NCI-H524 (cell line): ENCODE measurements at places on chromosomes 3 and 15.

- no peak for DNase-seq
These were observed 32.1 kb downstream of the GRK7 start for GRCh38 chr3:141795276-141795675.

- DNase-seq = no peak
These were observed 57.5 kb downstream of the IGSF11 start for GRCh38 chr3:118977118-118977517.

GRCh38 chr3:23036728-23037127 lies 166.4 kb upstream of the UBE2E2 start:
- DNase-seq = no peak

GRCh38 chr3:176919836-176920765 lies 277.2 kb downstream of the TBL1XR1 start:
- no peak for DNase-seq

DNA sequence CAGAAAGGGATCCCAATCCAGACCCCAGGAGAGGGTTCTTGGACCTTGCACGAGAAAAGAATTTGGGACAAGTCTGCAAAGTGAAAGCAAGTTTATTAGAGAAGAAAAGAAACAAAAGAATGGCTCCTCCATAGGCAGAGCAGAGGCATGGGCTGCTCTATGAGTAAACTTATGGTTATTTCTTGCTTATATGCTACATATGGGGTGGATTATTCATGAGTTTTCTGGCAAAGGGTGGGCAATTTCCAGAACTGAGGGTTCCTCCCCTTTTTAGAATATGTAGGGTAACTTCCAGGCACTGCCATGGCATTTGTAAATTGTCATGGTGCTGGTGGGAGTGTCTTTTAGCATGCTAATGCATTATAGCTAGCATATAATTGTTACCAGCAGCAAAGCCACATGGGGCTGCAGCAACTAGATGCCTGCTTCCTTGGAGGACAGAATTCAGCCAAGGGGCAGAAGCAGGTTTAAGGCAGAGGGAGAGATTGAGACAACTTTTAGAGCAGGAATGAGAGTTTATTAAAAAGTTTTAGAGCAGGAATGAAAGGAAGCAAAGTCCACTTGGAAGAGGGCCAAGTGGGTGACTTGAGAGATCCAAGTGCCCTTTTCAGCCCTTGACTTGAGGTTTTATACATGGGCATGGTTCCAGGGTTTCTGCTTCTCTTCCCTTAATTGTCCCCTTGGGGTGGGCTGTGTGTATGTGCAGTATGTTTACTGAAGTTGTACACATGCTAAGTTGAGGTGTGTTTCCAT lies 41.3 kb downstream of the METTL6 start:
- no peak for DNase-seq

DNA sequence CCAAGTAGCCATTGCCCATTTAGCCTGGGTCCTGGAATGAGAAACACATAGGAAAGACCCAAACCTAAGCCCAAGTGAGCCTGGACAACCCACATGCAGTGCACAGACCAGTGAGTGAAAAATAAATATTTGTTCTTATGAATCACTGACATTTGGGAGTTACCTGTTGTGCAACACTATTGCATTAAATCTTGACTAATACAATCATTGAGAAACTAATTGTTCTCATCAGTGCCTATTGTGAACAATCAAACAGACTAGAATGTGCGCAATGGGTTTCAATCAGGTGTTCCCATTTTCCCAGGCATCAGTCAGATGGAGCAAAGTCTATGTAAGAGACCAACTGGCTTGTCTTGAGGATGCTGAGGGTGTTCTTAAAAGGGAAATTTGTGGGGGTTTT lies 54.7 kb upstream of the CNOT10 start:
- no peak for DNase-seq

- peak; percentile 21 for DNase-seq
These were observed 1.0 kb upstream of the PRTG start for GRCh38 chr15:55743729-55744655.

GRCh38 chr3:16373341-16373946 lies 108.4 kb downstream of the OXNAD1 start:
- no peak for DNase-seq

GRCh38 chr3:25142609-25143355 lies 285.3 kb upstream of the RARB start:
- no peak for DNase-seq

DNA sequence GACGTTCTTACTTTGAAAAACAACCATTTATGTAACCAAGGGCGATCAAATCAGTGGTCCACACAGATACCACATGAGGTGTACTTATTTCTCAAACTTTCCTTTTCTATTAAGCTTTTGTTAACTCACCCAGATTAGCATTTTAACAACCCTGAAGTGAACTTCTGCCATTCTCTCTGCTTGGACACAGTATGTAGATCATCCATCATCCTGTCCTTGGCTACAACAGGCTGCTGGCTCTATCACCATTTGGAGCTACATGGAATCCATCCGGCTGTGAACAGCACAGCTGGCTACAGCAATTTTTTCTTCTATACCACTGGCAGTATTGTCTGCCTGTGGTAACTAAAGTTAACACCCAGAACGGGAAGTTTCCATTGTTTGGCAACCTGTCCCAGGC lies 4.4 kb downstream of the SEMA6D start:
- DNase-seq = no peak

DNA sequence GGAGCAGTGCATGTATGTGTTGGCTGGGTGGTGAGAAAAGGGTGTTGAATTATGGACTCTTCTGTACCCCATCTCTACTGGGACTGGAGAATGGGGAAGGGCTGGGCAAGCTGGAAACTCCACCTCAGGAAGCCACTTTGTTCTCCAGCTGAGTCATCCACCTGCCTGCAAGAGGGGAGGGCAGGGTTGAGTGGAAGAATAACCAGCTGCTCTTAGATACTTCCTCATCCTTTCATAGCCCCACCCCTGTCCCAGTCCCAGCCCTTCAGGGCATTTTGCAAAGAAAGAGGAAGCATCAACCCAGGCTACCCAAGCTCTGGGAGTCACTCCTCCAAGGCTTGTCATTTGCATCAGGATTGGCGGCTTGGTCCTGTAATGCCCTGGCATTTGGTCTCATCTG lies 33.1 kb downstream of the RAB11A start:
- DNase-seq = no peak

GRCh38 chr3:94004301-94004910 lies 24.0 kb downstream of the STX19 start:
- DNase-seq = peak; percentile 57

- no peak for DNase-seq
These were observed 76.0 kb downstream of the SUCLG2 start for GRCh38 chr3:67578416-67578815.

DNA sequence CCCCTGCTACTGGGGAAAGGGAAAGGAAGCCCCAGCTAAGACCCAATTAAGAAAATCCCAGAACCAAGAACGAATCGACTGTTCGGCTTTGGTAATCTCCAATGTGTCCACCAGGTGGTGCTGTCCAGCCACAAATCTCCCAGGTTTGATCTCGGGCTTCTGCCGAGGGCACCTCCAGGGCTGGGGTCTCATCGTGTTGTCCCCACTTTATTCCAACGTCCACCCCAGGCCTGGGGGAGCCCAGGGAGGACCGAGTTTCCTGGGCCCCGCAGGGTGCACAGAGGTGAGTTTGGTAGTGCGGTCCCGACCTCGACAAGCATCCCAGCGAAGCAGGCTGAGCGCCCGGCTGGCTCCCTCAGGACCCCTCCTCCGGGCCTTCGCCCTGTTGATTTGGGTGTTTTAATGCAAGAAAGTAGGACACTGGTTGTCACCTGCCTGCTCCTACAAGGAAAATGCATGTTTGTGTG lies 185.1 kb downstream of the GOLGA6L6 start:
- DNase-seq = no peak

DNA sequence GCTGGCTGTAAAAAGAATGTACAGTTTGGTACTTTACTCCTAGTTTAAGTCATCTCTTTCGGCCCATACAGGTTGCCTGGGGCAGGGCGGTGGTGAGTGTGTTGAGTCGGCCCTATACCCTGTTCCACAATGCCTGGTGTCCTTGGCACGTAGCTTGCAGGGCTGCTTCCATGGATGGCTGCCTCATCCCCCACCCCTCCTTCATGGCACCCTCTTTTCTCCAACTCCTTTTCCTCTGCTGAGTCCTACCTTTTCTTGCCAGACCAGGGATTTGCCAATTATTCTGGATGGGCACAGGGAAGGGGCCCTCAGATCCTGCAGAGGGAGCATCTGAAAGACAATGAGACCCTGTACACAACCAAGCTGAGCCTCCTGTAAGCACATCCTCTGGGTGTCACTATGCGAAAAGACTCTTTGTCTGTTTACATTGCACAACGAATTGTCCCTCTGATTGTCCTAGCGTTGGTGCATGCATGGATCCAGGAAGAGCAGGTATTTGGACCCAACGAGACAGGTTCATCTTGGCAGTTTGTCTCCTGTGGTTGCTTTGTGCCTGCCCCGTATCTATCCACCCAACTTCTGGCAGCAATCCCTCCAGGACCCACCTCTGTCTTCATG lies 73.6 kb upstream of the CGNL1 start:
- no peak for DNase-seq

GRCh38 chr3:101942356-101942755 lies 93.0 kb downstream of the NFKBIZ start:
- no peak for DNase-seq

GRCh38 chr3:60025096-60026050 lies 975.5 kb upstream of the CFAP20DC start:
- no peak for DNase-seq

DNA sequence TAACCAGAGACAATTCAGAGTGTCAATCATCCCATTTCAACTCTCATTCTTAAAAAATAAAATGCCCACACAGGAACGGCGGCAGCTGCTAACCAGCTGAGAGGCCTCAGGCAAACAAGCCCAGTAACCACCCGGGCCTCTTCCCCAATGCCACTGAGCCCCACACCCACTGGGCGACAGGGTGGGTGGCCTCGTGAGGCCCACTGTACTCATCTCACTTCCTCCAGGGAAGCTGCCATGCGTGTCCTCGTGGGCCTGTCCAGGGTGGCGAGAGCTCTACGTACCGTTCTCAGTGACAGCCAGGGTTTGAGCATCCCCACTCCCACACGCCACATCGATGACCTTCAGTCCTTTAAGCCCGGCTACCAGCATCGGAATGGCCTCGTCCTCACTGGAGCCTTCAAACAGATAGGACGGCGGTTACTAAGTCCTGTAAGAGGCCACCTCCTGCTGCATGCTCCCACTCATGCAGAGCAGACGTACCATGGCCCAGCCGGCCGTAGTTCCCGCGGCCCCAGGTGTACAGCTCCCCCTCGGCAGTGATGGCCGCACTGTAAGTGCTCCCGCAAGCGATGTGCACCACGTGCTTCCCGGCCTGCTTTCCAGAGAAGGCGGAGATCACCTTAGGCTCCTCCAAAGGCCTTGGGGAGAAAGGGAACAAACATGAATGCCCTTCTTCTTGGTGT lies 56.5 kb downstream of the HERC2 start:
- no peak for DNase-seq

GRCh38 chr3:66629982-66630368 lies 129.2 kb upstream of the LRIG1 start:
- no peak for DNase-seq

DNA sequence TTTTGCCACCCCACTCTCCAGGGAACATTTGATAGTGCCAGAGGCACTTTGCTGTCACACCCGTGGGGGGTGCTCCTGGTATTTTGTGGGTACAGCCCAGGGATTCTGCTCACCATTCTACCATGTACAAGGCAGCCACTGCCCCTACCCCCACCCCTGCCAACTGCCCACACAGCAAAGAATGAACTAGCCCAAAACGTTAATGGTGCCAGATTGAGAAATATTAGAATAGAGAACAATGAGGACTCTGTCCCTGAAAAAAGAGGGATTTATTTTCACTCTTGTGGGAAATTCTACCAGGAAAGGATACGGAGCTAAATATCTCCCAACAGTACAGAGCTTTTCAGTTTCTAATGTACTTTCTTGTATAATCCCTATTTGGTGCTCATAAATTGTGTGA lies 154.5 kb upstream of the SUCLG2 start:
- DNase-seq = no peak

DNA sequence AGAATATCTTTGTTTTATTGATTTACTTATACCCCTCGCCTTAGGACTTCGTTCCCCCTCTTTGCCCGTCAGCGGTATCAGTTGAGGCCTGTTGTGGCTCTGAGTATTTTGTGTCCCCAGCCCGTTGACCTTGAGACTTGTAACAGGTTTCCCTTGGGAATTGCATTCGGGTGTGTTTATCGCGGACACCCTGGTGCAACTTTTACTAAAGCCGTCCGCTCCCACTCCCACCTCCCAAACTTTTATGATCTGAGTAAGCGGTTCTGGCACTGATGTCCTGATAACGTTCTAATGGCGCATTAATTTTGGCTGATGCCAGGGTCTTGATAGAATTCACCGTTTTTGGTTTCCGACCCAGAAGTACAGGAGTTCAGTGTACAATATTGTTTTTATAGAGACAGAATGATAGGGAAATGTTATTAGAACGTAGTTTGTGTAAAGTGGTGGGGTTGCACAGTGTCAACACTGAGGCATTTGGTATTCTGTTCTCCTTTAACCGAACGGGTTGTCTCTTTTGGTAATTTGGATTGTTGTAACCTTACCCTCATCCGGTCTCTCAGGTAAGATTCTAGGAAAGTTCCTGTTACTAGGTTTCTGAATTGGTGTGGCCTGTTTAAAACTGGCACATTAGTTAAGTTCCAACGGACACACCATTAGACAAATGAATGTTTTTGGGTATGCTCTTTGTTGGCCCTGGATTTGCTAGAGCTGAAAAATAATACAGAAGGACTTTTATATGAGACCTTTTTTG lies 47.8 kb downstream of the OIP5 start:
- DNase-seq = peak; percentile 6

DNA sequence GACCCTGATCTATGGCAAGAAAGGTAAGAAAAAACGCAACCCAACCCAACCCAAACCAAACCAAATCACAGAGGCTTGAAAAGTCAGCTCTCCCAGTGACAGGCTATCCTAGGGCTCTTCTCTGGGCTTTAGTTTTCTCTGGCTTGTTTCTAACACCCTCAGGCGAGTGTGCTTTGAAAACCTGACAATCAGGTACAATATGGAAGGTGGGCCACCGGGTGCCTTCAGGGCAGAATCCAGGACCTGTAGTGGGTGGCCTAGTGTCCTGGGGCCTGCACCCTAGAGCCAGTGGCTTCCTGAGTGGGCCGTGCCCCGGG lies 46.8 kb downstream of the BHLHE40 start:
- DNase-seq = no peak

DNA sequence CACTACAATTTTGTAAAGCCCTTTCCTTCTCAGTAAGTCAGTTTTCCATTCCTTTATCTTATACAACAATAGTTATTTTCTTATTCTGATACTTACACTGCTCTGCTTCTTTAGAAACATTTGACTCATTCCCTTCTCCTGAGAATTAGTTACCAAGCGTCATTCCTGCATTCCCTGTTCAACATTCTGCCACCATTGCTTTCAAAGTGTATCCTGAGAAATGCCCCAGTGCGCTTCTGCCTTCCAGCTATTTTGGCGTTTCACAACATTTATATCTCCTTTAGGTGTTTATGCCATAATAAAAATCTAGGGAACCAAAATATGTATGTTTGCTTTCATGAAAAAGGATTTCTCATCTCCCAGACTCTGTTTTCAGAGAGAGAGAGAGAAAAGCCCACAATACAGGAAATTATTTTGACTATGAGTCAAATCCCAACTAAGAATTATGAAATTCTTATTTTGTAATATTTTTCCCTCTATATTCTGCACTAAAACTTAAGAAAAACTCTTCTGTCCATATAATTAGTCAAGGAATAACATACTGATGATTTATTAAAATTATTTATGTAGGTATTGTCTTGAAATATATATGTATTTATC lies 118.2 kb upstream of the RAP2B start:
- no peak for DNase-seq

GRCh38 chr3:45596290-45596791 lies 1.8 kb downstream of the LIMD1 start:
- no peak for DNase-seq

GRCh38 chr3:155339052-155339451 lies 45.6 kb upstream of the STRIT1 start:
- DNase-seq = no peak
